ENCODE measurements at places on chromosomes 7 and 10.

DNA sequence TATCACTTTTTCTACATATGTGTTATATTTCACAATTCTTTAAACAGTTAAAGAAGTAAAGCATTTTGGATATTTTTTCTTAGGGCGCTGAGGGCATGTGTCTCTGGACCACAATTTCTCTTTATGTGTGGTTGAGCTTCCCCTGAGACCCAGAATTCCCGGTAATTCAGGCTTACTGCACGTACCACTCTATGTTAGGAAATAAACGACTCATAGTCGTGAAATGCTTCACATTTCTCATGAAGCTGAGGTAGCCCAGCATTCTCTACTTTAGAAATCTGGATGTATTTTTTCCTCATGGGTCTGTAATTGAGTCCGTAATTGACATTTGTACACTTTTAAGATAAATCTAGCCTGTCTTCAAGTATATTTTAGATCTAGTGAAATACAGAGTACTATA, 170.6 kb downstream of the FZD1 start:
- no peak for DNase-seq

- no peak for DNase-seq
These were observed 580.8 kb downstream of the GALNT17 start for GRCh38 chr7:71712653-71713180.

- no peak for DNase-seq
These were observed 47.4 kb downstream of the PRPF18 start for GRCh38 chr10:13634207-13634606.

DNA sequence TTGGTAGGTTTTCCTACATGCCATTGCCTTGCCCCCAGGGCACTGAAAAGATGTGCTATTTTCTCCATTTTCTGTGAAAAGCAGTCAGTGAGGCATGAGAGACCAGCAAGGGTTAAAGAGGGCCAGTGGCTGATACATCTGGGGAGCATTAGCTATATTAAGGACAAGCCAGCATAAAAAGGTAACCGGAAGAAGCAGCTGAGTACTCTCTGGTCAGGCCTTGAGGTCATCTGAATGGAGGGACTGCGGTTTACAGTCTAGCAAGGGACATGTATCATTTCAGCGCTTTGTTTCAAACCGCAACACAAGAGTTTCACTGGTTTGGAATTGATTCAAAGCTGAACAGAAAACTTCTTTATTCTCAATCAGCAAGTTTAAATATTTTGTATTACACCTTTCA, 120.4 kb downstream of the EPDR1 start:
- DNase-seq = no peak

- peak; percentile 53 for DNase-seq
These were observed 65.9 kb downstream of the DGKB start for GRCh38 chr7:14836571-14837189.

DNA sequence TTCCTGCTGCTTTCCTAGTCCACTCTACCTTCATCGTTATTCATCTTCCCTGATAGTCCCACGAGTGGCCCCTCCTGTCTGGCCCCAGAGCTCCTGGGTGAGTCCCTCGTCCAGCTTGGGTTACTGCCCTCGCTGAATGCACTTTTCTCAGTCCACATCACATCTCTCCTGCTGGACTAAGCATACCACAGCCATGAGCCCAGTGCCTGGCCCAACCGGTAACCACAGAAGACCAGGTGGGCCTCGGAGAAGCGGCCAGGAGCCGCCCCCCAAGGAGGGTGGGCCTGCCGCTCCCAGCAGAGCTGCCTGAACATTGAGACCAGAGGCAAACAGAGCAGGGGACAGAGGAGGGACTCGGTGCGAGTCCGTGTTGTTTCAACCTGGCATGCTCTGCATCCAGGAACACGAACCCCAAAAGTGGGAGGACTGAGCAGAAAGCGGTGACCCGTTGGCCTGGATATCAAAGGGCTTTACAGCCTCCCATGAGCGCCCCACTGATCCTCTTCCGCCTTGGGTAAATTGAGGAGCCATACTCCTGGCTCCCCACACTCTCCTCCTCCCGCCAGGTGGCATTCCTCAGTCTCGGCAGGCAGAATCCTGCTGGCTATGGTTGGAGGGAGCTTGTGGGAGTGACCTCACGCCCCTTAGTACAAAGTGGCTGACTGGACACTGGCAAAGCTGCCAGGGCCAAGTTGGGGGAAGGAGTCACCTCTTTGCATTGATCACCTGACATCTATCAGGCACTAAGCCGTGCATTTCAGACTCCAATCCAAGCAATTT, 13.3 kb downstream of the TMEM72 start:
- DNase-seq = no peak

DNA sequence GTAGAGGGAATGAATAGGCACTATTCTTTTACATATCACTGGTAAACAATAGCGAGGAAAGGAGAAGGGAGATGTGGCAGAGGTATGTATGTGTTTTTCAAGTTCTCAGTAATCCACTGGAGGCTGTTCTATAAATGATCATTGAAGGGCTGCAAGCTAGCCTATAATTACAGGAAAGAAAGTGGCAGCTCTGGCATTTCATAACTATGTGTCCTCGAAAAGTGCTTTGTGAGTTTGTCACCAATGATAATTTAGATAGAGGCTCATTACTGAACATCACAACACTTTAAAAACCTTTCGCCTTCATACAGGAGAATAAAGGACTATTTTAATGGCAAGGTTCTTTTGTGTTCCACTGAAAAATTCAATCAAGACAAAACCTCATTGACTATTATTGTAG, 235.1 kb downstream of the FOXP2 start:
- DNase-seq = no peak

GRCh38 chr7:129017264-129017663, 37.6 kb downstream of the TNPO3 start:
- no peak for DNase-seq

- no peak for DNase-seq
These were observed 177.3 kb upstream of the PPP2R2D start for GRCh38 chr10:131723297-131724168.

DNA sequence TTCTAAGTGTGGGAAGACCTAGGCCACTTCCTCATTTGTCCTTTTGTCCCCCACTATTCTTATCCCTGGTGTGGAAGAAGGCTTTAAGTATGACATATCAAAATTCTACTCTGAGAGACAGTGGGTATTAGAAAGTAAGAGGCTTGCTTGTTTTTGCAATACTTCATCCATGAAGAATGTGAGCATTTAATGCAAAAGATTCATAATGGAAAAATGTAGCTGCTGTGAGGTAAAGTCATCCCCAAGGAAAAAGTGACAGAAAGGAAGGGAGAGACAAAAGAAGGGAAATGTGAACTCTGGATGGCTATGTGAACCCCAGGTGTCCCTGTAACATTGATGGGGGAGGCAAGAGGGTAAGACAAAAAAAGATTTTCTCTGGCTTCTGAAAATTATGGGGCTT, 607.5 kb downstream of the SORCS1 start:
- DNase-seq = no peak

- DNase-seq = no peak
These were observed 114.3 kb upstream of the NOBOX start for GRCh38 chr7:144517749-144518148.

DNA sequence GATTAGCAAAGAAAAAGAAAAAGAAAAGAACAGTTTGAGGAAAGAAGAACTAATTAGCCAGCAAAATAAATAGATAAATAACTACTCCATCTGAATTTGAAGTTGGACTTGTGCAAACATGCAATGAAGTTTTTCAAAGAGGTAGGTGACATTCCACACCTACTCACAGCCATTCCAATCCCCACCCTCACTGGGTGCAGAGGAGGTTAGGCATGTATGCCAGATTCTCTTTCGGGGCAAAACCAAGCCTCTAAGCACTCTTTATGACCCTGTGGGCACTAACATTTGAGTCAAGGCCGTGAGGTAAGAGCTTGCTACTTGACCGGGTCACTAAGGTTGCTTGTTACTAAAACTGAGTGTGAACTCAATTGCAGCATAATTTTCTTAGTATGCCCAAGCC, 108.4 kb upstream of the SEMA3A start:
- no peak for DNase-seq

- no peak for DNase-seq
These were observed 271.7 kb downstream of the ARHGAP12 start for GRCh38 chr10:31656851-31657433.

DNA sequence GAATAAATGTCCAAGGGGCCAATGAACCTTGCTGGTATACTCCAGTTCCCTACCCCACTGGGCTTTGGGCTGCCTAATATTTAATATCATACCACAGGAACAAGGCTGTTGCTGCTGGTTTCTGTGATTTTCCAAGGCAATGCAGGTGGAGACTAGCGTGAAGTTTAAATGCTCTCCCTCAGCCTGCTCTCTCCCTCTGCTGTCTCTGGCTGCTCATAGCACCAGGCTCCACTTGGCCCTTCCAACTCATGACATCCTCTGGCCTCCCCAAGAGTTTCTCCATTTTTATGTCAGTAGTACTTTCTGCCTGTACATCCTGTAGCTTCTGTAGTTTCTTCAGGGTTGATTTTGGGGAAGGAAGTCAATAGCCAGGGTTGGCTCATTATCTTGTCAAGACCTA, 103.5 kb downstream of the LHFPL3 start:
- DNase-seq = no peak

GRCh38 chr10:131636841-131637724, 263.7 kb upstream of the PPP2R2D start:
- DNase-seq = no peak

GRCh38 chr7:44288381-44288685, 37.1 kb downstream of the CAMK2B start:
- no peak for DNase-seq

GRCh38 chr10:61921143-61921542, 19.6 kb downstream of the ARID5B start:
- no peak for DNase-seq

DNA sequence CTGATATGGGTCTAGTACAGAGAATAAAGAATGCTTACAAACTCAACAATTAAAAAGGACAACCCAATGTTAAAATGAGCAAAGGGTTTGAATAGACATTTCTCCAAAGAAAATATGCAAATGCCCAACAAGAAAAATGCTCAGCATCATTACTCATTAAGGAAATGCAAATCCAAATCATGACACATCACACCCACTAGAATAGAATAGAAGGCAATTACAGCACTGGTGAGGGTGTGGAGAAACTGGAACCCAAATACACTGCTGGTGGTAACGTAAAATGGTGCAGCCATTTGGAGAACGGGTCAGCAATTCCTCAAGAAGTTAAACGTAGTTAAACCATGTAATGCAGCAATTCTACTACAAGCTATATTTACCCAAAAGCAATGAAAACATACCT, 53.8 kb downstream of the KDM7A start:
- DNase-seq = no peak

DNA sequence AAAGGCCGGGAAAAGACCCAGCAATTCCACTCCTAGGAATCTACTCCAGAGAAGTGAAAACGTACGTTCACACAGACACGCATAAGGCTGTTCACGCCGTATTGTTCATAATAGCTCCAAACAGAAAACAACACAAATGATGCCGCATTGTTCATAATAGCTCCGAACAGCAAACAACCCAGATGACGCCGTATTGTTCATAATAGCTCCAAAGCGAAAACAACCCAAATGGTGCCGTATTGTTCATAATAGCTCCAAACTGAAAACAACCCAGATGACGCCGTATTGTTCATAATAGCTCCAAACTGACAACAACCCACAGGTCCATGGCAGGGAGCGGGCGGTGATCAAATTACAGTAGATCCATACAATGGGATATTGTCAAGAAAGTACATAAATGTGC, 85.2 kb upstream of the DNAAF5 start:
- DNase-seq = no peak

DNA sequence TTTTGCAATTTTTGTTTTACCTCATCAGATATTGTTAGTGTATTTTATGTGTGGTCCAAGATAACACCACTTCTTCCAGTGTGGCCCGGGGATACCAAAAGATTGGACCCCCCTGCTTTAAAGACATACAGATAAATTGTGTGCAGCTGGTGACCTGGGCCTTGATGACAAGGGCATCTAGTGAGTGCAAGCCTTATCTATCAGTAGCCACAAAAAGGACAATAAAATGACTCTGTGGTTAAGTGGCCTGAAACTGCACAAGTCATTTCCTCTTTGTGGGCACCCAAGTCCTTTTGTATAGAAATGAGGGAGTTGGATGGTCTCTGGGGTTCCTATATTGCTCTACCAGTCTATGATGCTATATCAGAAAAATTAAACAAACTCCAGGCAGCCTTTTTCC, 98.1 kb downstream of the PARD3 start:
- no peak for DNase-seq

- DNase-seq = no peak
These were observed 10.1 kb upstream of the PON1 start for GRCh38 chr7:95334447-95334846.

DNA sequence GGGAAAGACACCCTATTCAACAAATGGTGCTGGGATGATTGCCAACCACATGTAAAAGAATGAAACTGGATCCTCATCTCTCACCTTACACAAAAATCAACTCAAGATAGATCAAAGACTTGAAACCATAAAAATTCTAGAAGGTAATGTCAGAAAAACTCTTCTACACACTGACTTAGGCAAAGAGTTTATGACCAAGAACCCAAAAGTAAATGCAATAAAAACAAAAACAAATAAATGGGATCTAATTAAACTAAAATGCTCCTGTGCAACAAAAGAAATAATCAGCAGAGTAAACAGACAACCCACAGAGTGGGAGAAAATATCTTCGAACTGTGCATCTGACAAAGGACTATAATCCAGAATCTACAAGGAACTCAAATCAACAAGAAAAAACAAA, 504.2 kb upstream of the MBL2 start:
- no peak for DNase-seq

DNA sequence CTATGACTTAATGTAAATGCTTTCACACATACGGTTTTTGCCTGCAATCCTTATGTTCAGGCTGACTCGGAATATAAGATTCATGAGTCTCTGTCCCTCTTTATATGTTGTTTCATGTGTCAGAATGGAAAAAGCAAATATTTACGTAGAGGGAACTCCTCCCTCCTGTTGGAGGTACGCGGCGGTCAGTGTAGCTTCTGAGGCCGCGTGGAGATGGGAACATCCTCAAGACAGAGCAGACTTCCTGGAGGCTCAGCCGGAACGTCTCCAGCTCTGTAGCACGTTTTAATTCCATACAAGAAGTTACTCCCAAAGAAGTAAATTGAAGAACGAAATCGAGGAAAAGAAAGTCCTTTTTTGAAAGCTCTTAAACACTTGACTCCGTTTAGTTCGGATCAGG, 248.3 kb downstream of the EBF3 start:
- no peak for DNase-seq

DNA sequence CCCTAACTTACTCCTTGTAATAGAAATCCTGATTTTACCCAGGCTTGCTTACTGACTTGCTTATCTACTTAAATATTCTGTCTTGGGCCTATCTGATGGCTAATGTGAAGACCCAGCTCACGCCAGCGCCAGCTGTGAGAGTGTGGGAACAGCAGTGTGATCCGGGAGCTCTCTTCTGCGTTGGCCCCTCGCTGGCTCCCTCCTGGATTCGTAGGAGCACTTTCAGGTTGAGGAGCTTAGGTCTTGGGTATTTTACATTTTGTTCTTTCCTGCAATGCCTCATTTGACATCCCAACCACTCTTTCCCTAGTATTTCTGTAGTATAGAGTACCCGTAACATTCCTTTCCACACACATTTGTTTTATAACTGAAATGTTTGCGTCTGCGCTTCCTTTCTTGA, 51.7 kb downstream of the CREM start:
- DNase-seq = no peak

All from H54 (cell line).